ENCODE measurements at places on chromosomes 7 and 10.

DNA sequence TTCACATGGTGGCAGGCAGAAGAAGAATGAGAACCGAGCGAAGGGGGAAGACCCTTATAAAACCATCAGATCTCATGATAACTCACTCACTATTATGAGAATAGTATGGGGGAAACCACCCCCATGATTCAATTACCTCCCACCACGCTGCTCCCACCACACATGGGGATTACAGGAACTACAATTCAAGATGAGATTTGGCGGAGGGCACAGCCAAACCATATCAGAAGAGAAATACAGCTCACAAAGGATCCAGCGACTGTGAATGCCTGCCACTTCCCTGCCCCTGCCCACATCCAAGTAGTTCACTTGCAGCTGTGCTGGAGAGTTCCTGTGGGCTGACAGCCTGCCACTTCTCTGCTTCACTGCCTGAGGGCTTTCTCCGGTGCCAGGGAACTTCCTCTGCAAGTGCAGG lies 148.7 kb downstream of the C7orf25 start:
- peak; percentile 39 for DNase-seq

GRCh38 chr7:39526666-39527065 lies 39.5 kb upstream of the YAE1 start:
- DNase-seq: no peak

GRCh38 chr10:55627501-55628051 lies 733.5 kb downstream of the ZWINT start:
- DNase-seq: peak; percentile 78

GRCh38 chr10:3143791-3144434 lies 28.7 kb downstream of the PITRM1 start:
- no peak for DNase-seq

DNA sequence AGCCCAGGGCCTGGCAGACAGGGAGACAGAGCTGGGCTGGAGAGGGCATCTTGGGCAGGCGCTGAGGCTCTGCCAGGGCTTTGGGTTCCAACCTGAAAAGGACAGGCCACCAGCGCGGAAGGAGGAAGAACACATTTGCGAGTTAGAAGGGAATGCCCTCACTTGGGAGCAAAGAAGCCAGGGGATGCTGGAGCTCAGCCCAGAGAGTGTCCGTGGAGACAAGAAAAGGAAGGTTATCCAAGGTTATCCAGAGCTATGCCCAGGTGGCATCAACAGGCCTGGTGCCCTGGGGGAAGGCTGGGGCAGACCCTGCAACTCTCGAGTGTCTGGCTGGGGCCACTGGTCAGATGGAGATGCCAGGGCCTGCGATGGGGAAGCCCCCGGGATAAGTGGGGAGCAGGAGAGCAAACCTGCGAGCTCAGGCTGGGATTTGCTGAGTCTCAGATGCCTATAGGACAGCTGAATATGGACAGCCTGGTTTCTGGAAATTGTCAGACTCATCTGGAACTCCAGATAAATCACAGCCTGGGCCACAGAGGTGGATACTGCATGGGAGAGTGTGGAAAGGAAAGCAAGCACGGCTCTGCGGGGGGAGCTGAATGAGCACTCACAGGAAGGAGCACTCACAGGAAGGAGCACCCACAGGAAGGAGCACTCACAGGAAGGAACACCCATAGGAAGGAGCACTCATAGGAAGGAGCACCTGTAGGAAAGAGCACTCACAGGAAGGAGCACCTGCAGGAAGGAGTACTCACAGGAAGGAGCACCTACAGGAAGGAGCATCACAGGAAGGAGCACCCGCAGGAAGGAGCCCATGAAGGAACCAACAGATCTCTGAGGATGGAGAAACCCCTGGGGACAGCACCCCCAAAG lies 152.1 kb downstream of the ADAM12 start:
- DNase-seq: no peak

- no peak for DNase-seq
Measured at GRCh38 chr7:136549756-136550155, 318.7 kb upstream of the CHRM2 start.

- DNase-seq: no peak
Measured at GRCh38 chr10:75102830-75103673, 8.4 kb upstream of the SAMD8 start.

DNA sequence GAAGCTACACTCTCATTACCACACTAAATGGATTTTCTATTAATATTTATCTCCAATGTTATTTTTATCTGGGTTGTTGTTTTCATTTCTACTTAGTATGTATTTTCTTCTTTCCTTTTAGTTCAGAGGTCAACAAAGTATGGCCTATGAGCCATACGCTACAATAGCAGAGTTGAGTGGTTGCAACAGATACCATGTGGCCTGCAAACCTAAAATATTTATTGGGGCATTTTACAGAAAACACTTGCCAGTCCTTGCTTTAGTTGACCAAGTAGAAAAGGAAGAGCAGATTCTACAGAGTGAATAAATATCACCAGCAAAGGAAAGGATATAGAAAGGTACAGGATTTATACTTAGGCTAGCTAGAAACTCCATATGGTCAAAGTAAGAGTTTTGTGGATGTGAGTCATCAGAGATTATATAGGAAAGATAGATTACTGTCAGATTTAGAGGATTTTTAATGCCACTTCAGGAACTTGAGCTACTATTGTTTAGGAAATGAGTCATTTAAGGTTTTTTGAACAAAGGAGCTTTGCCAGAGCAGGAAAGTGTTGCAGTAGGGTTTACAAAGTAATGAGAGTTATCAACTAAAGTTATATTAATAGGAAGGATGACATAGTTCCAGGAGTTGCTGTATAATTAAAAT lies 323.3 kb upstream of the KAT6B start:
- DNase-seq: no peak

GRCh38 chr7:18288322-18289037 lies 207.1 kb upstream of the HDAC9 start:
- no peak for DNase-seq

GRCh38 chr7:142607351-142607750 lies 141.9 kb upstream of the PRSS1 start:
- no peak for DNase-seq

DNA sequence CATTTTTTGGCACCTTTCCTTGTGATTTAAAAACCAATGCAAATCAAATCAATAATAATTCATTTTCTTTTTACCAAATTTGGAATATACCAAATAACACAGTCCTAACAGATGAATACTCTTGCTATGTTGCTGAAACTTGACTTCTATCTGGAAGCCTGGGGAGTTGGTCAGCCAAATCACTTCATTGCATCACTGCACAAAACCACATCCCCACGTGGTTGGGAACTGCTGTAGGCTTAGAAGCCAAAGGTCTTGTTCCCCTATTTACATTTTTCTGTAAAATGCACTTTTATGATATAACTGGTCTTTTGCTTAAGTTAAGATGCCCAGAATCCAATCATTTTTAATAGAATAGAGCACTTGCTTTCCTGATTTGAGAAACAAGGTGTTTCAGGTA lies 15.2 kb downstream of the GPR85 start:
- no peak for DNase-seq

DNA sequence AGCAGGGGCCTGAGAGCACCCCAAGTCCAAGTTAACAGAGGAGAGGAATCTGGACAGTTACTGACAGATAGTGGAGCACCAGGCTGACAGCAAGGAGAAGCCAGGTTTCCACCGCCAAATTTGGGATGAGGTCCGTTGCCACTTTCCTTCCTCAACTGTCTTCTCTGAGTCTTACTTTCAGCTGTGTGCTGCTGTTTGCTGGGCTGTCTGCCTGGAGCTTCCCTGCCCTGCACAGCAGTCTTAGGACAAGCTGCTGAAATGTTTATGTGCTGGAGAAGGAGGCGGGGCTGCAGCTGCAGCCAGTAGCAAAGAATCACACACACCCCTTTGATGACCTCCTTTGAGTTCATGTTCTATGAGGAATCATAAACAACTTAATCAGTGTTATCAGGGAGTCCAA lies 17.4 kb upstream of the CYP3A7 start:
- DNase-seq: no peak

- no peak for DNase-seq
Measured at GRCh38 chr7:127251465-127252376, 1.0 kb downstream of the GRM8 start.

GRCh38 chr7:23696916-23697441 lies 13.0 kb upstream of the STK31 start:
- DNase-seq: no peak

DNA sequence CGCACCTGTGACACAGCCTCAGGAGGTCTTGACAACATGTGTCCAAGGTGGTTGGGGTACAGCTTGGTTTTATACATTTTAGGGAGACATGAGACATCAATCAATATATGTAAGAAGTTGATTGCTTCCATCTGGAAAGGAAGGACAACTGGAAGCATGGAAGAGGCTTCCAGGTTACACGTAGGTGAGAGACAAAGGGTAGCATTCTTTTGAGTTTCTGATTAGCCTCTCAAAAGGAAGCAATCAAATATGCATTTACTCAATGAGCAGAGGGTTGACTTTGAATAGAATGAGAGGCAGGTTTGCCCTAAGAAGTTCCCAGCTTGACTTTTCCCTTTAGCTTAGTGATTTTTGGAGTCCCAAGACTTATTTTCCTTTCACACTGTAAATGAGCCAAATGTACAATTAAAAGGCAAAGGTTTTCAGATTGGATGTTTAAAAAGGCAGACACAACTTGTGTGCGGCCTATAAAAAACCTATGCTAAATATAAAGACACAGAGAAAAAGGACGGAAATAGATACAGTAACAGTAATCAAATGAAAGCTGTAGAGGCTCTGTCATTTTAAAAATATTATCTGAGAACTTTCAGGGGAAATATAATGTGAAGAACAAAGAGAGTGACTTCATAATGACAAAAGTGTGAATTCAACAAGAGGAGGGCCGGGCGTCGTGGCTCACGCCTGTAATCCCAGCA lies 65.7 kb upstream of the LANCL2 start:
- no peak for DNase-seq

DNA sequence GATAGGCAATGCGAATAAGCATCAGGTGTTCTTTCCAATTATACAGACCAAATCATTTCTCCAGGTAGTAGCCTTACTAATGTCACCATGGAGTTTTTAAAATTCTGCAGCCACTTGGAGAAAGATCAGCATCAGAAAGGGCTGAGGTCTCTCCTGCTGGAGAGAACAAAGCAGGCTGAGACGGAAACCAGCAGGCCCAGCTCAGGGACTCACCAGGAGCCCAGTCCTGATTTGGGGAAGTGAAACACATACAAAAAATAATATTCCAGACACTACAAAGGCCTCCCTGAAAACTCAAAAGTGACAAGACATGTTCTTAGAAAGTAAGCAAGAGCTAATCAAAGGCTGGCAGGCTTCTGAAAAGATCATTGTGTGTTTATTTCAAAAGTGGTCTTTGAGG lies 207.1 kb upstream of the GHITM start:
- no peak for DNase-seq

DNA sequence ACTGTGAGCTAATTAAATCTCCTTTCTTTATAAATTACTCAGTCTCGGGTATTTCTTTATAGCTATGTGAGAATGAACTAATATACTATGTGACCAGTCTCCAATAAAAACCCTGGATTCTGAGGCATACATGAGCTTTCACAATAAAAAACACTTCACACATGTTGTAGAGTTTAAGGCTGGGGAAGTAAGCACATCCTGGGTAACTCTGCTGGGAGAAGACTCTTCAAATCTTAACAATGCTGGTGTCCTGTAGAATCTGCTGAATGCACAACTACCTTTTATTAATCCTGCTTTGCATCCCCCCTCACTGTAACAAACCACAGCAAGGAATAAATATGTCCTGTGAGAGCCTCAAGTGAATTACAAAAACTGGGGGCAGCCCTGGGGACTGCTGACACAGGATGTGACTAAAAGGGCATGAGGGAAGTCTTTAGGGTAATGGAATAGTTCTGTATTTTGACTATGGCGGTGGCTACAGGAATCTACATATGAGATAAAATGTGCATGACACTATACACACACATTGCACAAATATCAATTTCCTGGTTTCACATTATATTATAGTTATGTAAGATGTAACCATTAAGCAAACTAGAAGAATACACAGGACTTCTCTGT lies 45.1 kb upstream of the KCTD7 start:
- no peak for DNase-seq

DNA sequence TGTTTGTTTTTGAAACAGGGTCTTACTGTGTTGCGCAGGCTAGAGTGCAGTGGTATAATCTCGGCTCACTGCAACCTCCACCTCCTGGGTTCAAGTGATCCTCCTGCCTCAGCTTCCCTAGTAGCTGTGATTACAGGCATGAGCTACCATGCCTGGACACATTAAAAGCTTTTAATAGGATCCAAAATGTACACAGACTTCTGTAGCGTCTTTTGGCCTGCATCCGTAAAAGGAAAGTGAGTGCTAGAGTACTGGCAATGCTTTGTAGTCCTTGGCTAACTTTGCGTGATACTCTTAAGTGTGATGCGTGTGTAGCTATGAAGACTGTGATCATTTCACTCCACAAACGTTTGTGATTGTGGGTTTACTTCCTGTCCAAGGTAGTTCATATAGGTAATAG lies 13.3 kb downstream of the ZRANB1 start:
- DNase-seq: no peak

GRCh38 chr7:143325240-143325639 lies 9.3 kb downstream of the CLCN1 start:
- no peak for DNase-seq

- no peak for DNase-seq
Measured at GRCh38 chr7:116777651-116778281, 84.6 kb upstream of the CAPZA2 start.

DNA sequence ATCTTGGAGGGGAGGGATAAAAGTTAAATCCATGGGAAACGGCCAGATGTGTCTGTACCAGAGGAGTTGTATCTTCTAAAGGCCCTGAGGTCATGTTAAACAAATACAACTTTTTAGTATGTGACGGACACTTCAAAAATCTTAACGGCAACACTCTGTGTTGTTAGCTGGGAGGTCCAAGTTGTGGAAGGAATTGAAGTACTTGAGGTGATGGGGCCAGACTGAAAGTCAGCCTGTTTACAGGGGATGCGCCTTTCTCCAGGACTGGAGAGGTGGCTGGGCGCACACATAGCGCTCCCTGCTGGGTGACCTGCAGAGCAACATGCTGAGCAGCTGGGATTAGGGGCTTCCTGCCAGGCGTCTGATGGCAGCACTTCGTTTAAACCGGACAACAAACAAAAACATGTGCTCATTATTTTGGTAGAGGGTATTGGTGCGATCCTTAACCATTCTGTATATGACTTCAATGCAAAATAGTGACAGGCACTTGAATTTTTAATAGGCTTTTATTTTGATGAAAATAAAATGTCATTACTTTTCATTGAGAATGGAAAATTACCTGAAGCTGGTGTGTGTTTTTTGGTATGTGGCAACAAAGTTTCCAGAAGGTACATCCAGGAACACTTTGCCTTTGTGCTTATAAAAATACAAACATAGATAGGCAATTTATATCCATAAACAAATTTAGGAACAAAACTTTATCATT lies 198.2 kb downstream of the MLLT10 start:
- no peak for DNase-seq

DNA sequence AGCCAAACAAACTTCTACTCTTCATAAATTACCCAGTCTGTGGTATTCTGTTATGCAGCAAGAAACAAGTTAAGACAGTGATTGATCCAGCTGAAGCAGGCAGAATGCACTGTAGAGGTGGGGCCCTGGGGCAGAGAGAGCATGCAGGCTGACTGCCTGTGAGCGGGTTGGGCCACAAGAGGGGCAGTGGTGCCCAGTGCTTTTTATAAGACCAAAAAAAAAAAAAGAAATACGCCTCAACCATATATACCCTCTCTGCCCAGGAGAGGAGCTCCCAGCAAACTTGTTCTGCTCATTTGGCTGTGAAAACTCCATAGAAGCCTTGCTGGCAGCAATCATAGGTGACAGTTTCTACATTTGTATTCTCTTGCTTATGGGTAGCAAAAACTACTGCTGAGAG lies 104.7 kb downstream of the SORBS1 start:
- no peak for DNase-seq
